Kidney epithelial cell (primary cell): ENCODE measurements at places on chromosomes 16 and 17. TPM values are rescaled to one million over a fixed set of nuclear protein-coding genes. Genes with fewer than 3 reads are reported as not detected.

The ZG16 gene
- total RNA-seq: not detected in 2 replicates

The NUPR1 gene
- total RNA-seq: 0.55 and 0.63 TPM in 2 replicates

The TBC1D3 gene
- not detected in 2 replicates for total RNA-seq

The ATP2C2 gene
- total RNA-seq: 17.1 and 17.9 TPM in 2 replicates

The CD300H gene
- total RNA-seq: not detected in 2 replicates

The DNAI2 gene
- total RNA-seq: not detected in 2 replicates

The MSI2 gene
- 30.5 and 33.8 TPM in 2 replicates for total RNA-seq

The IL34 gene
- 0.25 and 0.82 TPM in 2 replicates for total RNA-seq

The GINS2 gene
- total RNA-seq: 5.8 and 6.5 TPM in 2 replicates

The PIRT gene
- total RNA-seq: not detected in 2 replicates

The KRTAP4-6 gene
- not detected in 2 replicates for total RNA-seq

DNA sequence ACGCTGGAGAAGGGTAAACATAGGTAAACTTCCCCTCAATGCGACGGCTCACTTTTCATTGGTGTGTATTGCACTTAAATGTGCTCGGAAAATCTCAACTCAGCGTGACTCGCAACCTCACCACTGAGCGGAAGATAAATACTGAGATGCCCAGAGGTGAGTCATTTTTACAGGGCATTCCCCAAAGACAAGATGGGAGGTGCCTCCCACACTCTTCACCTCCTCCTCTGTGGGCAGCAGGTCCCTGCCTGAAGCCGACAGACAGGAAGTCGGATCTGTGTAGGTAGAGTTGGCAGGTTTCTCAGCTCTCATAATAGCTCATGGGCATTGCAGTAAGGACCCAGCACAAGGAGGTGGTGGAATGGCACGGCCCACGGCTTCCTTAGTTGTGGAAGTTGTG, 274.6 kb upstream of the HSBP1 start:
- peak; percentile 78 for DNase-seq

- no peak for DNase-seq
Measured at GRCh38 chr17:2438823-2439222, 38.0 kb upstream of the MNT start.

DNA sequence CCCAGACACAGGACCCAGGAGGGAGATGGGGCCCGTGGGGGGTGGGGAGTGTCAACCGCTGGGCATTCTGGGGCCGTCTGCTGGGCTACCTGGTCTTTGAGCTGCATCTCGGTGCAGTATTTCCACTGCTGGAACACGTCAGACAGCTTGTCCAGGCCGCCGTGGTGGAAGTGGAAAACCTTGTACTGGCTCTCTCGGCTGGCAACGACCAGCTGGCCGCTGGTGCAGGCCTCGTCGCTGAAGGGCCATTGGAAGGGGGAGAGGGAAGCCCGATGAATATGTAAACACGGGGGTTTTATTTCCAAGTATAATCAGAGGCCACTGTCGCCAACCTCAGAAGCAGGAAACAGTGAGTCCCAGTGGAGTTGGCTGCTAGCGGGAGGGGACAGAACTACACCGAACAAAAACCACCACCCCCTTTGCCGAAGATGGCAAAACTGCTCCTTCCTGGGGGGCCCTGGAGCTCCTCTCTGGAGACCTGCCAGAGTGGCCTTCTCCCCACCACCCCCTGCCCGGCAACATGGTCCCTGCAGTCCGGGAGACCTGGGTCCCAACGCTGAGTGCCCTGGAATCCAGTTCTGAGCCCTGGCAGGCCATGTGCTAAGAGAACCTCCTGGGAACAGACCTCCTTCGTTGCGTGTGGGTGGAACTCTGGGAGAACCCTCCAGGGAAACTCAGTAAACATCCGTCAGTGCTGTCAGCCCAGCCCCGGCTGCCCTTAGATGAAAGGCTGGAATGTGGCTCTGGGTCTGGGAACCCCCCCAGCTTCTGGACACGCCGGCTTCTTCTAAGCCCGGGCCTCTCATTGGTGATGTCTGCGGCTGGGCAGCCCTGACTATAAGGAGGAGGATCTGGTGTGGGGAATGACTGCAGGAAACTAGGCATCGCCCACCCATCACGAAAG, 84.1 kb downstream of the TBC1D16 start:
- peak; percentile 25 for DNase-seq

GRCh38 chr17:8392674-8393469, 4.8 kb downstream of the RNF222 start:
- no peak for DNase-seq

DNA sequence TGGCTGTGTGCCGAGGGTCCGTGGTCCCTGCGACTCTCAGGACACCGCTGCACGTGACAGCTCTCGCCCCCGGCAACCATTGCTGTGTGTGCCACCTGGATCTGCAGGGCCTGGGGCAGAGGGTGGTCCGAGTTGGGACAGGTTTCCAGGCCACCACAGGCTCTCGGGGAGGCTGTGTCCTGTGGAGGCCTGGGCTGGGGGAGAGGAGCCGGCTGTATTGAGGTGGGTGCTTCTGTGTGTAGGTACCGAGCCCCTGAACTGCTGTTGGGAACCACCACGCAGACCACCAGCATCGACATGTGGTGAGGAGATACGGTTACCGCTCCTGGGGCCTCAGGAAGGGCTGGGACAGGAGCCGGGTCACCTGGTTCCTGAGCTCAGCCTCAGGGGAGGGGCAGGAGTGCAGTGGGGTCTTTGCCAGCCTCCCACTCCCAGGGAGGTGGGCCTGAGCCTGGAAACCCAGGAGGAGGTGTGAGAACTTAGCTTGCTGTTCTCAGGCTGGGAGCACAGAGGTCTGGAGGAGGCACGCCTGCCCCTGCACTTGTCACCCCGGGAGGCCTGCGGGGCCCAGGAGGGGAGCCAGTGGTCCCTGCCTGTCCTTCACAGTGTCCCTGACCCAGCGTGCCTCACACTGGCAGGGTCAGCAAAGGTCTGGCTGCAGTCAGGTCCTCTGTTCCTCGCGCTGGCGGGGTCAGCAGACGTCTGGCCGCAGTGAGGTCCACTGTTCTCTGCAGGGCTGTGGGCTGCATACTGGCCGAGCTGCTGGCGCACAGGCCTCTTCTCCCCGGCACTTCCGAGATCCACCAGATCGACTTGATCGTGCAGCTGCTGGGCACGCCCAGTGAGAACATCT, 7.3 kb downstream of the SPATA2L start:
- no peak for DNase-seq

GRCh38 chr16:78791011-78791410, 691.6 kb downstream of the WWOX start:
- no peak for DNase-seq

GRCh38 chr16:89147085-89147817, 24.3 kb upstream of the CDH15 start:
- DNase-seq: no peak

DNA sequence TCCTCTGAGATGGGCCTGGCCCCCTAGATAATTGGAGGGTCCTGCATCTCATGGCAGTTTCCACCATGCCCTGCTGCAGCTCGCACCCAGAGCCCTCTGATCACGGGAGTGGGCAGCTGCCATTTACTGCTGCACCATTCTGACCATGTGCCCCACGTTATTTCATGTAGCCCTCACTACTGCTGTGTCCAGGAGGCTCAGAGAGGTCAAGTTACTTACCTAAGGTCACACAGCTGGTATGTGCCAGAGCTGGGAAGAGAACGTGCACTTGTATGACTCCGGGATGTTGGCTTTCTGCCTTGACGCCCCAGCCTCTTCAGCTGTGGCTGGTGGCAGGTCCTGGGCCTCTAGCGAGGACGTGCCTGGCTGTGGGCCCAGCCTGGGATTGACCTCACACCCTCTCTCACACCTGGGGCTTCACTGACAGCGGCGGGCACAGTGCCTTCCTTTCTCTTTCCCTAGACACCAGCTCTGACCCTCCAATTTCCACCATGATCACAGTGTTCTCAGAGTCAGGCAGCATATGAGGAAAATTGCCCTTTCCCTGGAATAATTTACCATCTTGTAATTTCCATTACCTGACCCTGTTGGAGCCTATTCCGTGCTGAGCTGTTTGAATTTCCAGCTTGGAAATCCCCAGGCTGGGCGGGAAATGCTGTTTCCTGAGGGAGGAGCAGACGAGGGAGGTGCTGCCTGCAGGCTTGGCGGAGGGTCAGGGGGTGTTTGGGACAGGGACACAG, 18.5 kb upstream of the DOC2B start:
- no peak for DNase-seq

- DNase-seq: no peak
Measured at GRCh38 chr16:29306943-29307597, 99.4 kb downstream of the NPIPB11 start.

DNA sequence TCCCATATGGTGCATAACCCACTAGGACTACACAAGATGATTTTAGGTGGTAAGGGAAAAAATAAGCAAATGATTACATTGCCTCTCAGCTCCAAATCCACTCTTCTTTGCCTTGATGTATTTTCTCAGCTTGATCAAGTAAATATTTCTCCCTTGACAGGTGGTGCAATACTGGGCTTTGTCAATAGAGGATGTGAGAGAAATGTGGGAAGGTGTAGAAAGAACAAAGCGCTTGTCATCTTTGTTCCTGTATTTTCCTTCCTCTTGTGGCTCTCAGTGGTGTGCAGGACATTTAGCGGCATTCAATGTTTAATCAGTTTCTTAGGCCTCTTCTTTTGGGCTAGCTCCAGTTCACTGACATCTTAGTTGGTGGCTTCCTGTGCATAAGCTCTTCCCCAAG, 1165.8 kb upstream of the GOT2 start:
- no peak for DNase-seq

DNA sequence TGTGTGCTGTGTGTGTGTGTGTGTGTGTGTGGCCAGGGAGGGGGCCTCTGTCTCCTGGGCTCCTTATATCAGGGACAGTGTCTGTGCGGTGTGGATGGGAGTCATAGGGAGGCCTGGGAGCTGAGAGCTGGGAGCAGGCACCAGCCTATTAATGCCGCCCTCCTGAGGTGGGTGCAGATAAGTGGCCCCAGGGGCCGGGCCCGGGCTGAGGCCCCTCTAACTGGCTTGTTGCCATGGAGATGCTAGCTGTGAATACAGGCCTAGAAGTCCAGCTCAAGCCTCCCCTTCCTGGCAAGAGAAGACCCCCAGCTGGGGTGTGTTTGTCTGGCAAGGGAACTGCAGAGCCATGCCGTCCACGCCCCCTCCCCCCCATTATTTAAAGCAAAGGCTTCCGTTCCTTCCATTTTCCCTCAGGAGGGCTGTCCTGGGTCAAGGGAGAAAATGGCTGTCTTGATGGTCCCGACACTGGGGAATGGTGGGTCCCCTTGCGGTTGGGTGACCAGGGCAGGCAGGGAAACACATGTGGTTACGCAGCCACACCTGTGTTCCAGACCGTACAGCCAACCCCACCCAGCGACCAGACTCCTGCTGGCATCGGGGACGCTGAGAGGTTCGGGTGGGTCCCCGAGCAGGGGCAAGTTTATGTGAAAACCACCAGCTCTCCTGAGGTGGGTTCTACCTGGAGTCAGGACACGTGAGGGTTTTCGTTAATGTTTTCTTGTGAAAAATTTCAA, 141.1 kb downstream of the MRM1 start:
- no peak for DNase-seq

GRCh38 chr17:79836510-79836971, 2.7 kb downstream of the CBX4 start:
- DNase-seq: no peak

- no peak for DNase-seq
Measured at GRCh38 chr17:27106982-27107360, 186.9 kb upstream of the WSB1 start.

GRCh38 chr16:15443753-15444152, 9.4 kb downstream of the BMERB1 start:
- DNase-seq: no peak

GRCh38 chr17:71976011-71976649, 144.7 kb upstream of the SOX9 start:
- DNase-seq: peak; percentile 63

DNA sequence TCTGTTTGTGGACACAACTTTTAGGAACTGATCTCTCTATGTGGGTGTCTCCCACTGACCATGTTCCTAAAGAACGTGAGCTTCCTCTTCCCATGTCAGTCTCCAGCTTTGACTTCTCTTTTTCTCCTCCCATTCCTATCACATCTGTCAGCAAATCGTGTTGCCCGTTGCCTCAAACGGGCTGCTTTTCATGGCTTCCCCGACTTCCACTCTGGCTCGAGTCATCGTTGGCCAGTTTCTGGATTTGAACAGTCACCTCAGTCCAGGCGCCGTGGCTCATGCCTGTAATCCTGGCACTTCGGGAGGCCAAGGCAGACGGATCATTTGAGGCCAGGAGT, 5.4 kb downstream of the ABCC1 start:
- no peak for DNase-seq

DNA sequence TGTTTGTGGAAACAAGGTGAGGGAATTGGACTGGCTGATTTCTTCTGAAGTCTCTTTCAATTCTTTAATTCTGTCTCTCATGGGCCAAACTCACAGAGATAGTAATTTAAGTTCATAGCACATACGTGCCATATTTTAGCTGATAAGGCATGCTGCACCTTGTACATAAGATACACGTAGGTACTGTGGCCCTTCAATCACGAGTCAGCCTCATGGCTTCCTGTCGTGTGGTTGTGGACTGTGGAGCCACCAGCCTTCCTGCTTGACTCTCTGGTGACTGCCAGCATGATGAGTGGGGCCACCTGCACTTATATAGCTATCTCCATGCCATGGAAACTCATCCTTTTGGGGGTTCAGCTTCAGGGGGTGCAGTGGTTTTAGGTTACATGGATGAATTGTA, 25.1 kb downstream of the KSR1 start:
- DNase-seq: no peak

DNA sequence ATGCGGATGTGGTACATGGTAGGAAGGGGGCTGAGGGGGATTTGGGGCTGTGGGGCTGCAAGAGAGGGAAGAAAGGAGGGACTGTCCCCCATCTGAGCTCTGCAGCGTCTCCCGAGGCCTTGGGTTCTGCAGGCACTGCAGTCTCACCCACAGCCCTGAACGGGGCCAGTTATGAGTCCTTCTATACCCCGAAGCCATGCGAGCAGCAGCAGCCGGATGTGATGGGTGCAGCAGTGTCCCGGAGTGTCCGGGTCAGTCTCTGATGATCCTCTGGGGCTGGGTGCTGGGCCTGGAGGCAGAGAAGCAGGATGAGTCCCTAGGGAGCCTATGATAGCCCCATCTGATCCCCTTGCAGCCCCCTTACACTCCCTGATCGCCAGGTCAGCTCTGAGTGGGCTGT, 41.5 kb downstream of the CPNE2 start:
- no peak for DNase-seq

GRCh38 chr17:18182110-18182977, 1.3 kb upstream of the ALKBH5 start:
- DNase-seq: no peak

DNA sequence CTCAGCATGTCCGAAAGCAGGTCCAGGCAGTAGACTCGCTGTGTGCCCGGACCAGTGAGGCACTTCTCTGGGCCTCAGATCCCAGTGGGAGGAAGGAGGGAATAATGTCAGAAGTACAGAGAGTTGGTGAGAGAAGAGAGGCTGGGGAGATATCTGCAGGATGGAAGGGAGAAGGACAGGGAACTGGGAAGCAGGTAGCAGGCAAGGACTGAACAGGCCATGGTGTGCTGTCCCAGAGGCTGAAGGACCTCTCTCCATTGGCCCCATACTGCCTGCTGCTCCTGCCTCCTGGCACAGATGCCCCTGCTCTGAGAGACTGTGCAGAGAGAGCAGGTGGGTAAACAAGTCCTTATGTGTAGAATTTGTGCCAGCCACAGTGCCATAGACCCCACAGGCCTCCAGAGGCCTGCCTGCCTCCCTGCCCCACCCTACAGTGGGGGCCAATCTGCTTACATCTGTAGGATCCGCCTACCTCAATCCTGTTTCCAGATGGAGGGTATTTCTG, 34.2 kb upstream of the CRHR1 start:
- no peak for DNase-seq
